ENCODE measurements at places on chromosomes 5 and 9.

GRCh38 chr5:1667648-1668140 is 131.9 kb downstream of the MRPL36 start:
- DNase-seq = no peak

GRCh38 chr5:87946271-87946670 is 322.4 kb downstream of the TMEM161B start:
- no peak for DNase-seq

DNA sequence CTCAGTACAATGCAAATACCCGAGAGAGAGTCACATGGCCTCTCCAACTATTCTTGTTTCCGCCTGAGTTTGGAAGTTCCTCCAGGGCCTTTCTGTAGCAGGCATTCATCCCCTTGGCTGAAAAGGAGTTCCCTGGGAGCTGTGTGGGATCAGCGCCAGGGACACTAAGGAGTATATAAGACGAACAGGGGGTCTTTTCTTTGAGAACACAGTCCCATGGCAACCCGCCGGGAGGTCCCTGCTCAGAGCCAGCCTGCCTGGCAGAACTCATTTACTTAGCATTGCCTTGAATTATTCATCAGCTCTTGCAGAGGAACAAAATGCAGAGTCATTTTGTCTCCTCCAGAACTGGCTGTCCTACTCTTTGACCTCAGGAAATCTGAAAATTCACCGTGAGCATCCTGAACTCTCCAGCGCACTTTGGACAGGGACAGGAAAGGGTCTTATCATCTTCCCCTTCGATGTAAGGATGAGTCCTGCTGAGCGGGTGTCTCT is 120.4 kb upstream of the OSMR start:
- DNase-seq = no peak

DNA sequence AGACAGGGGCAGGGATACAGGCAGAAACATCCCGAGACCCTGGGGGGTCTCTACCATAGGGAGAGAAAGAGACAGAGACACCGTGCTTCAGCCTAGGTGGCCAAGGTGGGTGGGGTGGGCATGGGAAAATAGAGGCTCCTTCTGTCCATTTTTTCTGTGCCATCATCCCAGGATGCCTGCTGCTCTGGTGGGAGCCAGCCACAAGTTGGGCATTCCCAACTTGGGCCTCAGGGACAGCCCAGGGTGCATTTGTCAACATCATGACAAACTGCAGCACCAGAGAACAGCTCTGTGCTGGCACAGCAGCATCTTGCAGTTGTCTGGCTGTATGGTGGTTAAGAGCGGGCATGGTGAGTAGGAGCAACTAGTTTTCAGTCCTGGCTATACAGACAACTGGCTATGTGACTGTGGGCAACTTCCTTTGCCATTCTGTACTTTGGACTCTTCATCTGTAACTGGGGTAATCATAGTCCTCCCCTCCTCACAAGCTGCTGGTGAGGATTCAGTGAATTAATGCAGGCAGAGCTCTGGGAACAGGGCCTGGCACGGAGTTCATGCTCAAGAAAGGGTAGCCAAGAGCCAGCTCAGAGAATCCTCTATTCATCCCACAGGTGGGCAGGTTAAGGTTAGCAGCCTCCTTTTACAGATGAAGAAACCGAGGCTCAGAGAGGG is 100.4 kb downstream of the RGS3 start:
- no peak for DNase-seq

- DNase-seq = no peak
Observed at GRCh38 chr9:7315116-7315515, 484.5 kb downstream of the DMAC1 start.

GRCh38 chr5:77430726-77431125 is 61.4 kb downstream of the WDR41 start:
- DNase-seq = no peak

- DNase-seq = no peak
Observed at GRCh38 chr5:8135742-8136141, 266.8 kb downstream of the MTRR start.

DNA sequence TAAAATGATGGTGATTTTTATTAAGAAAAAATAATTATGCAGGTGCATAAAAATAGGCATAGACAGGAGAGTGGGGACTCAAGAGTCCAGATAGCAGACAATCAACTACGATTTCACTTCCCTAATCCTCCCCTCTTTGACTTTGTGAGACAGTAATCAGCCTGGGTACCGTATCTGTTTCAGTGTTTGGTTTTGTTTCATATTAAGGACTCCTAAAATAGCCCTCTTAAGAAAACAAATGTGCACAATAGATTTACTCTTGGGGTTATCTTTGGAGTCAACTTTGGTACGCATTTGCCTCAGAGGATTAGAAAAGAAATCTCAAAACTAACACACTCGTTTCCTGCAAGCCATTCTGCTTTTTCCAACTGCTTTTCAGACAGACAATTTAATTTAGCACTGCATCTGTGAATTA is 96.3 kb downstream of the ZNF608 start:
- DNase-seq = no peak

DNA sequence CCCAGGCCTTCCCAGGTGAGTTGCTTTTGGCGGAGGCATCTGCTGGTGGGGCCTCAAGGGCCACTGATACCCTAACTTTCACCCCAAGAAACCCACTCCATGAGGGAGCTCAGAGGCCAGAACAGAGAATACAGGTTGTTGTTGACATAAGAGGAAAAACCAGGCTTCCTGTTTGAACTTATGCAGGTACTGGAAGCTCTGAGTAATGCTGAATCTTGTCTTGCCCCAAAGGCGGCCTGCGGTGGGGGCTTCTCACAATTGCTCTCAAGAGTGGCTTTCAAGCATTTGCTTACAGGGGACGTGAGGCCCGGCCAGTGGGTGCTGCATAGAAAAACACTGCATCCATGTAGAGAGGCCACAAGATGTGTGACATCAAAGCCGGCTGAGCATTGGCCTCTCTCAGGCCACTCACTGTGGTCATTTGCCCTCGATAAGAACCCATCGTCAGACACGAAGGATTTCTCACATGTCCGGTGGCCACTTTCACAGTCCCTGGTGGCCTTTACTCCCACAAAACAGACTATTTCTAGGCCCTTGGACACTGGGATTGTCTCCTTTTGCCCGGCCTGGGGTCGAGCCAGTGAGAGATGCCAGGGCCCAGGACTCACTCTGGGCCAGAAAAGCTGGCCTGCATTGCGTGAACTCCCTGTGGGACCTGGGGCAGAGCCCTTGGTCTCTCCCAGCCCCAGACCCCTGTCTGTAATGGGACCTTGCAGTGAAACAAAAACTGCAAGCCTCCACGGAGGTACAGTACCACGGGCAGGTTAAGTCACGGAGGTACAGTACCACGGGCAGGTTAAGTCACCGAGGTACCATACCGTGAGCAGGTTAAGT is 34.5 kb upstream of the TCF7 start:
- peak; percentile 57 for DNase-seq

DNA sequence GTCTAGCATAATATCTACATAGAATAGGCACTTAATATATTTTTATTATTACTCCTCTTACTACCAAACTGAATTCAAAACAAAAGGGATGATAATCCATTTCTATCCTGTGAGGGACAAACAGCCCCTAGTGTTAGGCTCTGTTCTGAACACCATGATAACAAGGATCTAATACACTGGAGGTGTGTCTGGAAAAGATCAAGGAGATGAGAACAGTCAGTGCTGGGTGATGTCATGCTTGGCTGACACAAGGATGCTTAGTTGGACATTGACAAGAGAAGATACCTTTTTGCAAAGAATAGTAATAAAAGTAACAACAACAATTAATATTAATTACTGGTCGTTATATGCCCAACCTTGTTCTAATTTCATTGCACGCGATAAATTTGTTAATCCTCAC is 458.7 kb downstream of the EBF1 start:
- DNase-seq = no peak

GRCh38 chr9:29241320-29241719 is 1668.0 kb upstream of the C9orf72 start:
- no peak for DNase-seq

DNA sequence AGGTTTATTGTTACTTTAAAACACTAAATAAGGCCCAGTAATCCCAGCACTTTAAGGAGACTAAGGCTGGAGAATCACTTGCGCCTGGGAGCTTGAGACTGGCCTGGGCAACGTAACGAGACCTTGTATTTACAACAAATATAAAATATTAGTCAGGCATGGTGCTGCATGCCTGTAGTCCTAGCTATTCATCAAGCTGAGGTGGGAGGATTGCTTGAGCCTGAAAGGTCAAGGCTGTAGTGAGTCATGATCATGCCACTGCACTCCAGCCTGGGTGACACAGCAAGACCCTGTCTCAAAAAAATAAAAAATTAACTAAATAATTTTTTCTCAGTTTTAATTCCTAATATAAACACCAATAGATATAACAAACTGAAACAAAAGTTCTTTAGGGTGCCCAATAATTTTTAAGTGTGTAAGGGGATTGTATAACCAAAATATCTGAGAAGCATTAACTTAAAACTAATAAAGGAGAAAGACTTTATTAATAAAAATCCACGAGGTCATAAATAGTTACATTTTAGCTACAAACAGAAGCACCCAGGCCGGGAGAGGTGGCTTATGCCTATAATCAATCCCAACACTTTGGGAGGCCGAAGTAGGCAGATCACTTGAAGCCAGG is 32.7 kb downstream of the FAM13B start:
- no peak for DNase-seq

DNA sequence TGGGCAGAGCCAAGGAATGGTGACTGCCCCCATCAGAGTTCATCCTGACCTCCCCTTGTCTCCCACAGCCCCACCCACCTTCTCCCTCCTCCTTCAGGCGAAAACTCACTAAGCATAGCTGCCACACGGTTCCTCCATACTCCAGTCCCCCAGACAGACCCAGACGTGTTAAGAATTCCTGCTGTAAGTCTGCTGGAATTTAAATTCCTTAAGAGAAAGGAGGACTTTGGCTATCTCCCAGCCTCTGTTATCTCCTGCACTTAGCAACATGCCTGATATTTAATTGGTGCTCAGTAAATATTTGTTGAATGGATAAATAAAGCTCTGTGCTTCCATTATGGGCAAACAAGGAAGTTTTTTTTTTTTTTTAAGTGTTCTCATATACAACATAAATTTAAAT is 213.7 kb downstream of the RFK start:
- DNase-seq = no peak

DNA sequence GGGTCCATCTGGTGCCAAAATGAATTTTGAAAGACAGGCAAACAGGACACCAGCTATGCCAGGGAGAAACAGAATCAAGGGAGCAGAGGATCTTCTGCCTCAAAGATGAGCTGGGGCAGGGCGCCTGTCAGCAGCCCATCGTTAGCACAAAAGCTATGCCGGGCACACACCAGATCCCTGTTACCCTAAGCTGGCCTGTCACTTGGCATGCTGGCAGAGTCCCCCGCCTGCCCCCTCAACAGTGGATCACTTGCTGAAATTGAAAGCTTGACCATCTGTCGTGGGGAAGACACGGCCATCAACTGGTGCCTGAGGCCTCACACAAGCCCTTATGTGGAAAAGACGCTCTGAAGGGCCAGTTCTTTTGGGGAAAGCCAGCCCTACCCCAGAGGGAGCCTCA is 256.4 kb downstream of the EBF1 start:
- no peak for DNase-seq

DNA sequence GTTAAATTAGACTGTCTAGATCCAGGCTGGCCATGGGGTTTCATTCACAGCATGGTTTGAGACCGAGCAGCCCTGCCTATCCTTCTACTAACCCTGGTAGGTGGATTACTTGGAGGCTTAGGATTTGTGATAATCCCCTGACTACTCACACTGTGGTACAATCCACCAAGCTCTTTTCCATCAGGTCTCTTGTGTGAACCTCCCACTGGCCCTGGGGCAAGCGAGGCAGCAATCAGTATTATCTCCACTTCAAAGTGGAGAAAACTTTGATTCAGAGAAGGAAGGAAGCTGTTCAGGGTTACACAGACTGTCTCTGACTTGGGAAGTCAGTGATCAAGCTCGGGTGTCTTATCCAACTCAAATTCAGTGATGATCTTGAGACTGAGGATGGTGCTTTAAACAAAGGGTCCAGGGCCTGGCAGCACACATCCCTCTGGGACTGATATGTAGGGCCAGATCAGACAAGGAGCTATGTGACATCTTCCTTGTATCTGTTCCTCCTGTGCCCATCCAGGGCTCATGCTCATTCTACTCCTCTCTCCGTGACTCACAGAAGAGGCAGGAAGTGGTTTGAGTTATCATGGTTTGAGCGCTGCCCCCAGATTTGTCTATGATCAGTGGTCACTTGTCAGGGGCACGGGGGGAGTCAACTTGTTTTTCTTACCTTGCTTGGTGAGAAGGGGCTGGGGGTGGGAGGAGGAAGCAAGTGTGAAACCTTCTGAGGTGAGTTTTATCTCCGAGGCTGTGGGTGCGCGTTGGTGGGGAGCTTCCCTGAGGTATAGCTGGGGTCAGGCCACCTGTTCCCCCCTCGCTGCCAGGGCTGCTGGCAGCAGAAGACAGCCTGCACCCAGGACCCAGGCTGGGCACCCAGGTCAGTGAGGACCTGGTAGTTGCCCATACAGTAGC is 48.6 kb downstream of the RGS3 start:
- peak; percentile 31 for DNase-seq

DNA sequence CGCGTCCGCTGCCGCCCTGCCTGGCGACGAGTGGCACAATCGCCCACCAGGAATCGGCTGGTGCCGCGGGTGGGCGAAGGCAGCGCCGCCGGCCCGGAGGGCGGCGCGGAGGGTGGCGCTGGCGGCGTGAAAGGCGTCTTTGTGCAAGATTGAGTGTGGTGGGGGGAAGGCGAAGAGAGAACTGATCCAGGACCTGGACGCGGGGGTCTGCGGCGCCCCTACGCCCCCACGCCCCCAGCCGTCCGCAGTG is 4.6 kb upstream of the RGMB start:
- DNase-seq = no peak

DNA sequence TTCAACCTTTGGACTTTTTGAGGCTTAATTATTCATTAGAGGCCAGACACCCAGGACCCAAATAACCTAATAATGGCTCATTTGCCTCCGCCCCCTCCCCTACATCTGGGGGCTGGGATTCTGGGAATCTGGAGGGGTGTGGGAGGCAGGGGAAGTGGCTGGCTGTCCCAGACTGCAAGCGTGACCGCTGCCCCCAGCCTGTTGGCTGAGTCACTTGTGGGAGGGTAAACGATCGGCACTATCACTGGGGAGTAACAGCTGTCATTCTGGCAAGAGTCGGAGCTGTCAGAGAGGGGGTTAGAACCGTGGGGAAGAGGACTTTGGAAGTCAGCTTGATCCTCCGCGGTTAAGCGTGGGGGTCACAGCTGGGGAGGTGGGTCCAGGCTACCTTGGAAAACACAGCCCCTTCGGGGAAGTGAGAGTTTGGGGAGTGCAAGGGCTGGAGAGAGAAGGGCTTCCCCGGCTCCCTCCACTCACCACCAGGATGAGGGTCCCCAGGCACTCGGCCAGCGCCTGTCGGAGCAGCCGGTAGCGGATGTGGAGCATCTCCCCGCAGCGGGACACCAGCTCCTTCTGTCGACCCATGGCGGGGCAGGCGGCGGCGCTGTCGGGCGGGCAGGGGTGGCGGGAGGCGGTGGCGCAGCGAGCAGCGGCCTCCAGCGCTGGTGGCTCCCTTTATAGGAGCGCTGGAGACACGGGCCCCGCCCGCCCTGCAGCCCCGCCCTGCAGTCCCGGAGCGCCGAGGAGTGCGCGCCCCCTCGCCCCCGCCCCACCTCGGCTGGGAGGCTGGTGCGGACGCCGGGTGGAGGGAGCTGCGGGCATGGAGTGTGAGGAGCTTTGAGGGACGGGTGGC is at the start of gene AQP3:
TSS of gene AQP3 (minus strand) at position 648 of the 853 bp plus-strand sequence. CDS start at position 585, 63 bp downstream.
- DNase-seq = peak; percentile 59

Measured in activated T-helper 1 cell treated with anti-CD3 and anti-CD28 coated beads, Interleukin-2, amount 50 U/mL, for 16 hours (primary cell).